ENCODE measurements at places on chromosomes 2 and 18.

- peak; percentile 21 for DNase-seq
Observed at GRCh38 chr18:55732227-55733106, 144.5 kb upstream of the TCF4 start.

- DNase-seq: no peak
Observed at GRCh38 chr18:6564950-6565814, 150.5 kb upstream of the L3MBTL4 start.

DNA sequence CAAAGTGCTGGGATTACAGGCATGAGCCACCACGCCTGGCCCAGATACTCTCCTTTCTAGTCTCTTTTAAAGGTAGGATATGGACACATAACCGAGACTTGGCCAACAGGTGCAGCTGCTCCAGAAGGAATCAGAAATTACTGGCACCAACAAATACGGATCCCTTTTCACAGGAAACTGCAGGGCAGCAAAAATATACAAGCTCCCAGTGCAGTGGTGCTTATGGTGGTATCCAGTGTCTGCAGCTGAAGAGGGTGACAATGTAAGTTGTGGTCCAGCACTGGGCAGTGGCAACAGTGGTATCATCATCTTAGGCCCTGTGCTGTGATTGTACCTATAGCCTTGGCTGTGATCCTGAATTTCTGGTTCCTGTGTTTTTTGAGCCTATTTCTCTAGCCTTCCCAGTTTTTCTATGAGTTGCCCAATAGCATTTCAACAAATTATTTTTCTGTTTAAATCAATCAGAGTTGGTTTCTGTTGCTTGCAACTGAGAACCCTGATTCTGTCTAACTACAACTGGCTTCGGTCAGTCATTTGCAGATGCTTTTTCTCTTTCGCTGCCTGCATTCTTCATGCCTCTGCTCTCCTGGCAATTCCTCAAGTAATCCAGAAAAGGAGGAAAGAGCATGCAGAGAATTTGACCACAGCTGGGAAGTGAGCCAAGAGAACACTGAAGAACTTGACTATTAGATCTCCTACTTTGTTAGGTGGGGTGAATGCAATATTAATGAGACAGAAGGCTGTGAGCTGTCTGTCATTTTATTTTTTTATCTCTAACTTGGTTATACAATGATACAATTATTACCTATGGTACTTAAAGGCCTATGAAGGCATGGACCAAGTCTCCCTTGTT, 30.8 kb upstream of the EML4 start:
- DNase-seq: no peak

DNA sequence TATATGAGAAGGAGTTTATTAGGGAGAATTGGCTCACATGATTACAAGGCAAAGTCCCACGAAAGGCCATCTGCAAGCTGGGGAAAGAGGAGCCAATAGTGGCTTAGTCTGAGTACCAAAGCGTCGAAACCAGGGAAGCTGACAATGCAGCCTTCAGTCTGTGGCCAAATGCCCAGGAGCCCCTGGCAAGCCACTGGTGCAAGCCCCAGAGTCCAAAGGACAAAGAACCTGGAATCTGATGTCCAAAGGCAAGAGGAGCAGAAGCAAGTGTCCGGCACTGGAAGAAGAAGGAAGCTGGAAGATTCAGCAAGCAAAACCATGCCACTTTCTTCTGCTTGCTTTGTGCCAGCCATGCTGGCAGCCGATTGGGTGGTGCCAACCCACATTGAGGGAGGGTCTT, 74.3 kb upstream of the NPAS2 start:
- DNase-seq: no peak

DNA sequence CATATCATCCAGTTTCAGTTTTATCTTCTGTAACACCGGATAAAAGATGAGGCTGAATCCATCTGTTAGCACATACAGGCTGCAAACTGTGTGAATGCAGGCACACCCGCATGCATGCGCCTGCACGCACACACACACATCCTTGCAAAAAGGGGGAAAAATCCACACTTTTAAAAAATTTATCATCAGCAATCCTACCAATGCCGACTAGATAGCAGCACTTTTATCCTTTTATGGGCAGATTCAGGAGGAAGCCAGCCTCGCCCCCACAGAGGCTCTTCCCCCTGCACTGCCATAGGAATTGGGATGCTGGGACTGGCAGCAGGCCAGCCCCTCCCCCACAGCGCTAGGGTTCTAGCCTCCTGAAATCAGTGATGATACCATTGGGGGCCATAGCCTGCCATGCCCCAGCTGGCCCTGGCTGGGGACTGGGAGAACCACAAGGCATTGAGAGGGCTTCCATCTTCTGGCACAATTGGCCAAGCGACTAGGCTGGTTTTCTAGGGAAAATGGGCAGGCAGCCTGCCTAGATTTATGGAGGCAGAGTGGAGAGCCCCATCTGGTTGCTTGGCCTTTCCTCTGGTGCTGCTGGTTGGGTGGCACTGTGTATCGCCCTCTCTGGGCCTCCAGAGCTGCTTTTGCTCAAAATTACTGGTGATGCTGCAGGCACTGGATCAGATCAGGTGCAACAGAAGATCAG, 25.5 kb downstream of the CYRIA start:
- no peak for DNase-seq

DNA sequence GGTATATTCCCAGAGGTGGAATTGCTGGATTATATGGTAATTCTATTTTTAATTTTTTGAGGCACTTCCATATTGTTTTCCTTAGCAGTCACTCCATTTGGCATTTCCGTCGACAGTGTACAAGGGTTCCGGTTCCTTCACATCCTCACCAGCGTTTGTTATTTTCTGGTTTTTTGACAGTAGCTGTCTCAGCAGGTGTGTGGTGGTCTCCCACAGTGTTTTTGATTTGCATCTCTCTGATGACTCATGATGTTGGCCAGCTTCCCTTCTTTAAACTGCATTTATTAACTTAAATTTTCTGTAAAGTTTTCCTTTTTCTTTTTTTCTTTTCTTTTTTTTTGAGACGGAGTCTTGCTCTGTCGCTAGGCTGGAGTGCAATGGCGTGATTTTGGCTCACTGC, 19.7 kb downstream of the SH3BP4 start:
- DNase-seq: no peak

GRCh38 chr2:168114040-168114439, 133.4 kb downstream of the STK39 start:
- no peak for DNase-seq

DNA sequence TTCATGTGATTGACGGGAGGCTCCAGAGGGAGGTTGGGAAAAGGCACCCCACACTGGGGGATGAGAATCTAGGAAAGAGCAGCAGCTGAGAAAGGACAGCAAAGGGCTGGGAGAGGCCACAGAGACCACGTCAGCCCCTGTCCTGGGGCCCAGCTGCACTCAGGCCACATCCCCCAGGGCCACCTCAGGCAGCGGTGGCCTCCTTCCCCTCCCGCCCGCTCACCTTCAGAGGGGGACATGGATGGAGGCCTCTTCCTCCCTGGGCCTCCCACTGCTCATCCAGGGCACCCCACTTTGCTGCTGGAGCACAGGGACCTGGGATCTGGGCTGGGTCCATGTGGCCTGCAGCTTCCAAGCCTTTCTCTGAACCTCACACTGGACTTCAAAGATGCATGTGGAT, 199.8 kb upstream of the HDAC4 start:
- no peak for DNase-seq

DNA sequence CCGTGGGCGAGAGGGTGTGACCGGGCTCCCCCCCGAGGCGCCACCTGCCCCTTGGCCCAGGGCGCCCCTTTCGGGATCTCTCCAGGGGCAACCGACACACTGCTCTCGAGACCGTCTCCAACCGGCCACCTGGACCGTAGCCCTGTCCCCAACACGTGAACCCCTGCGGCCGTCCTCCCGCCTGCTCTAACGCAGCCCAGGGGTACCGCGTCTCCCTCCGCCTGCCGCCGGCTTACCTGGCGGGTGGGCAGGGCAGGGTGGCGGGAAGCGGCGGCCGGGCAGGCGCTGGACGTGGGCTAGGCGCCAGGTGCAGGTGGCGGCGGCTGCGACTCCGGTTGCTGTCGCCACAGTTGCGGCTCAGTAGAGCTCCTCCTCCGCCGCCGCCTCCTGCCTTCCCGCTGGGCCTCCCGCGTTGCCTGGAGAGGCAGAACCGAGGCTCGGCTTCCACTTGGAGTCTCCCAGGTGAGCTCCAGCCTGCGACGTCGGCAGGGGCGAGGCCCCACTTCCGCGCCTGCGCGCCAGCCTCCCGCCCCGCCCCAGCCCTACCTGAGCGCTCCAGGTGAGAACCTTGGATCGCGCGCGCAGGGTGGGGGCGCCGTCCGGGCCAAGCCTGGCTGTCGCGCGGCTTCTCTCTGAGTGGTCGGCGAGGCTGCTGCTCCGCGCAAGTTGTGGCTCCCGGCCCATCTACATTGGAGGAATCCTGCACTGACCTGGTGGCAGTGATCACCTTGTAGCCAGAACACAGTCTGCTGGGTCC, at the start of gene GALNT3:
Gene GALNT3, minus strand, starts transcription at position 469 of the 757 bp plus-strand sequence. CDS start 23,547 bp downstream, outside the sequence.
- no peak for DNase-seq

GRCh38 chr2:108941161-108941665, 47.8 kb downstream of the EDAR start:
- DNase-seq: no peak

DNA sequence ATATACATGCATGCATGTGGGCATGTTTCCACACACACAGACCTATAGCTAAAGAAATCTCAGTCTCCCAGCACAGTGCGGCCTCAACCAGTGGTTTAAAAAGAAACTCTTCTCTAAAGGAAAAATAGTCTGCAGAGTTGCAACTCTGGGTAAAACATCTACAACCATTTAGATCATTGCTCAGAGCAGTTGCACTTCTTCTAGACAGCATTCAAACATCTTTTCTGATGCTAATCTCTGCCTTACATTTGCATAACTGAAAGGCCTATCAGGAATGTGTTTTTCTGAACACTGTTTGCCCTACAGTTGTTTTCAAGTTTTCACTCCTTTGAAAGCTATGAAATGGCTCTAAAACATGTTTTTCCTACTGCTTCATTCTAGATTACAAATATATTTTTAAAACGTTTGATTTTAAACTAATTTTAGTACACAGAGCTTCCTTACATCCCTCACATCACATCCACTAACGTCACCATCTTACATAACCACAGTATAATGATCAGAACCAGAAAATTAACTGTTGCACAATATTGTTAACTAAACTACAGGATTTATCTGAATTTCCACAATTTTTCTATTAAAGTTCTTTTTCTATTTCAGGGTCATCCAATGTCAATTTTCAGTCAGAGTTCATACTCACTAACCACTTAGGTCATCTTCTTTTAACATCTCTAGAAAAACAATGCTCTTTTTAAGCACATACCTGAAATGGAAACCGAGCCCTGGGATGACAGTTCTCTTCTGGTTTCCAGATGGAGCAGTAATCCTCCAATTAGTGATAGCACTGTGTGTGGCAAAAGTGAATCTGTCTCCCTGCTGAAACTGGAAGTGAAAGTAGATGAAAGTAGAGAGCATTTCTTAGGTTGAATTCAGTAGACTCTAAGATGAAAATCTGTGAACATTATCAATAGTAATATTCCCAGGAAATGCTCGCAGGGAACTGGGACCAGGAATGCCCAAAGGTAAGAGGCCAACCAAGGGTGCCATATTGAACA, 501.6 kb upstream of the GCFC2 start:
- DNase-seq: no peak

DNA sequence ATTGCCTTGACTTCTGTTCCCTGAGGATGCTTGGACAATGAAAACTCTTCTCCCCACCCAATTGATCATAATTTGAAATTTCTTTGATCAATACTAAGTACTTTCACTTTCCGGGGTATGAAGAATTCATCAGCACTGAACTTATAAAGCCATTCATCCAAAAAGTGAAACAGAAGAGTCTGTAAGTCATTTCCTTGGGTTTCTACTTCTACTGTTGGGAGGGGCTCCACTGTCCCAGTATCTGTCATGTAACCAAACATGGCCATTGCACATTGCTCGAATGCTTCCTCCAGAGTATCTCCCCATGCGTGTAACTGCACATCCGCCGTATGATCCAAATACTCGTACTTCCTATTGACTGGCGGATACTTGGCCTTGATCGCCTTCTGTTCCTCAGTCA, 30.3 kb downstream of the NCL start:
- DNase-seq: no peak
